ENCODE measurements at places on chromosomes 16 and 17. TPM values are rescaled to one million over a fixed set of nuclear protein-coding genes. Genes with fewer than 3 reads are reported as not detected.

POLR2A gene
- total RNA-seq = 180 TPM

KRT24 gene
- total RNA-seq = not detected

SLC5A2 gene
- total RNA-seq = 0.21 TPM

SRCIN1 gene
- total RNA-seq = 1.6 TPM

CPD gene
- 34.3 TPM for total RNA-seq

UNKL gene
- 26.0 TPM for total RNA-seq

ASPHD1 gene
- total RNA-seq = 1.6 TPM

CX3CL1 gene
- total RNA-seq = not detected

MPP2 gene
- total RNA-seq = 1.8 TPM

CTCF gene
- 48.9 TPM for total RNA-seq

CRISPLD2 gene
- total RNA-seq = 0.19 TPM

SLFN14 gene
- total RNA-seq = not detected

NOG gene
- total RNA-seq = not detected

TP53TG3F gene
- not detected for total RNA-seq

HSD17B2 gene
- not detected for total RNA-seq

CIBAR2 gene
- not detected for total RNA-seq

Data from activated CD4-positive, alpha-beta memory T cell treated with anti-CD3 and anti-CD28 coated beads for 36 hours (primary cell).